ENCODE measurements at places on chromosomes 11 and 22.

DNA sequence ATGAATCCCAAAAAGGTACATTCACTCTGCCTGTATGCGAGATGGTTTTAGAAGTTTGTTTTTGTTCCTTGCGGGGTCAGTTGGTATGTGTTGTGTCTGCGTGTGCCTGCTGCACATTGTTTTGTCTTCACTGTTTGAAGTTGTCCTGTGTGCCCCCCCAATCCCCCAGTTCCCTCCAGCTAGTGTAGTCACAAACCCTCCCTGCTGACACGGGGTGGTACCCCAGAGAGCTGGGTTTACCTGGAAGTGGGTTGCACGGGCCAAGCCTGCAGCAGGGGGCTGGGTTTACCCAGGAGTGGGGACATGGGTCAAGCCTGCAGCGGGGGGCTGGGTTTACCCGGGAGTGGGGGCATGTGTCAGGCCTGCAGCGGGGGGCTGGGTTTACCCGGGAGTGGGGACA, 22.2 kb downstream of the CTTN start:
- DNase-seq = no peak

- no peak for DNase-seq
Measured at GRCh38 chr11:8814209-8814922, 96.6 kb upstream of the AKIP1 start.

DNA sequence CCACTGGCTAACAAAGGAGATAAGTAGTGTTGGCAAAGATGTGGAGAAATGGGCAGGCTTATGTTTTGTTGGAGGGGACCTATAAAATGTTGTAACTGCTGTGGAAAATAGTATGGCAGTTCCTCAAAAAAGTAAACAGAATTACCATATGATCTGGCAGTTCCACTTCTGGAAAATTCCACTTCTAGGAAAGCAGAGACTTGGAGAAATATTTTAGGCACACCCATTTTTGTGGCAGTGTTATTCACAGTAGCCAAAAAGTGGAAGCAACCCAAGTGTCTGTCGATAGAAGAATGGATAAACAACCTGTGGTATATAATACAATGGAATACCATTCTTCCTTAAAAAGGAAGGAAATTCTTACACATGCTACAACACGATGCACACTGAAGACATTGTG, 57.0 kb upstream of the ADORA2A start:
- no peak for DNase-seq

- no peak for DNase-seq
Measured at GRCh38 chr11:113077379-113077778, 116.2 kb downstream of the NCAM1 start.

DNA sequence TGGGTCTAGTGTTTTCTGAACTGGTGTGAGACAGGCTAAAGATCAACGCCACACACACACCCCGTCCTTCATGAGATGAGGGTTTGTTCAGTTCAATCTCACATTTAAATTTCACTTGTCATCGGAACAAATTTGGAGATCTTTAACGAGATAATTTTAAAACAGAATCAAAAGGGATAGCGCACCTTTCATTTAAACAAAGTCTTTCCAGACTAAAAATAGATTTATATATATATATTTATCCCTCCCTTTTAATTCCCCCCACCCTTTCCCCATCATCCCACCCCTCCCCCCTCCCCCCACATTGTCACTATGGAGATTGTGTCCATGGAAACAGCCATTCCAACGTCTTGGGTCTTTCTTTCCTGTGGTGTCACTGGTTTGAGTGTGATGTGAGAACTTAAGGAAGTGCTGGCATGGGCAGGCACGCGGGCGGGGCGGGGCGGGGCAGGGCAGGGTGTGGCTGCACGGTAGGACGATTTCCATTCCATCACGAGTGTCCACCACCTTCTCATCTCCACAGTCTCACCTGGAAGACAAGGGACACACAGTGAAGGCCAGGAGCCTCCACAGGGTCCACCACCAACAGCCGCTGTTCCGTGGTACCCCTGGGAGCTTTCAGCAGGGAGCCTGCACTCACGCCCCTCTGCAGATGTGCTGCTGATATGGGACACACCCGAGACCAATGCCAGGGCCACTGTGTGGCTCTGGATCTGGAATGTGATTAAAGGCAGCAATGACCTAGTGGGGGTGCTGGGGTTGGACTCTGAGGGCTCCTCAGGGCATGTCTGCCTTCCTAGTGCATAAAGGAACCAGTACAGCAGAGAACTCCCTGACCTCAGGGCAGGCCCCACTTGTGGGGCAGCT, 30.5 kb upstream of the CYP2D6 start:
- DNase-seq = peak; percentile 67

DNA sequence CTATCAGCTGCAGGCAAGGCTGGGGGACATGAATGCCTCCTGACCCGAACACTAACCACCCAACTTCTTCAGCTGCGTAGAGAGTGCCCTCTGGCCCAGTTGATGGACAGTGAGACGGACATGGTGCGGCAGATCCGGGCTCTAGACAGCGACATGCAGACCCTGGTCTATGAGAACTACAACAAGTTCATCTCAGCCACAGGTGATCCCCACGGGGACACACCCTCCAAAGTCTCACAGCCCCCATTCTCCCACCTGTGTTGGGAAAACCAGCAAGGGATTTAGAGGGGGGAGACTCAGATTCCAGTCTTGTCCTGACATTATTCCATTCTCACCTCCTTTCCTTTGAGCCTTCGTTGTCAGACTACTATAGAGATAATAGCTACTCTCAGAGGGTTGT, 912 bp downstream of the VPS51 start:
- DNase-seq = no peak

DNA sequence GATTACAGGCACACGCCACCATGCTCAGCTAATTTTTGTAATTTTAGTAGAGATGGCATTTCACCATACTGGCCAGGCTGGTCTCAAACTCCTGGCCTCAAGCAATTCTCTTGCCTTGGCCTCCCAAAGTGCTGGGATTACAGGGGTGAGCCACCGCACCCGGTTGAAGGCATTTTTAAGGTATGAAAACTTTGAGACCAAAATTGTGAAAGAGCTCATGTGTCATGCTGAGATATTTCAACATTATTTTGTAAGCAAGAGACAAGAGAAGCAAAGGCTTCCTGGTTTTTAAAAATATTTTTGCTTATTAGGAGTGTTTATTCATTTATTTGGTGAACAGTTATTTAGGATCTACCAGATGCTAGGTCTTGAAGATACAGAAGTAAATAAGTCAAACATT, 6.8 kb downstream of the NHERF4 start:
- DNase-seq = peak; percentile 28

DNA sequence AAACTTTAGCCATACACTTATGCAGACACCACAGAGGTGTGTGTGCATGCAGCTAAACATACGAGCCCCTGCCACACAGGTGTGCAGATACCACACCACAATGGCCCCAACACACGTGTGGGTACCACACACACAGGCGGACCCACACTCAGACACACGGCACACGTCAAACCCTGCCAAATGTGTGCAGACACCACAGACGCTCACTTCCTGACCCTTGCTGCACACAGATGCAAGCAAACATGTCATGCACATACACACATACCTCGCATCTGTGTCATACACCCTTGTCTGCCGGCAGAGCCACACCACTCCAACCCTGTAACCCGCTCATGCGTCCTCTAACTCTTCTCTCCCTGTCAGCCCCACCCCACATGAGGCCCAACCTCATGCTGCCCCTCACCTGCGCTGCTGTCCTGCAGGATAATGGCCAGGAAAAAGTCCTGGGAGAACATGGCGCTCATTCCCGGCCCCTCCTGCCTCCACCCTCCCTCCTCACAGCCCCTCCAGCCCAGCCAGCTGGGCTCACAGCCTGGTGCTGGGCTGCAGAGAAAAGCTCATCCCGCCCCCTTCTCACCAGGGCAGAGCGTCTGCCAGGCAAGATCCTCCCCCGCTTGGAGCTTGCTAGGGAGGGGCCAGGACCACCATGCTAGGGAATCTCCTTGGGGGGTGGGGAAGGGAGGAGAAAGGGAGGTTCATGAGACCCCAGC, 14.2 kb downstream of the SMPD1 start:
- no peak for DNase-seq

DNA sequence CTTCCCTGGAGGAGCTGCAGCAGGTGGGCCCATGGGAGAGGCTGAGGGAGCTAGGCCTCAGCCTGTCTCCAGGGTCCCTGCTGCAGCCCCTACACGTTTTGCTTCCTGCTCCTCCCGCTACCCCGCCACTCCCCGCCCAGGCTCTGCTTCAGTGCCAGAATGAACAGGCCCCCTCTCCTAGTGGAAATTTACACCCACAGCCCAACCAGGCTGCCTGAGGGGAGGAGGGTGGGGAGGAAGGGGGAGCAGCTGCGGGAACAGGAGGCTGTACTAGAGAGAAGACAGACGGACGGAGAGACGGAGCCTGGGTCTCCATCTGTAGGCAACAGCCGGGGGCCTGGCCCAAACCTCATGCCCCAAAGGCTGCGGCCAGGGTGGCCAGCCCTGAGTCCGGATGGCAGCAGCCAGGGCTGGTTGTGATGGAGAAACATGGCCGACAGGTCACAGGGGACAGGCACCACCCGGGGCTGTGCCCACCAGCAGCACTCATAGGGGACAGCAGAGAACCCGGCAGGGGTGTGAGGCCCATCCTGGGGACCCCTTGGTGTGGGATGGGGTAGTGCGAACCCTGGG, 20.6 kb downstream of the FLRT1 start:
- DNase-seq = no peak

DNA sequence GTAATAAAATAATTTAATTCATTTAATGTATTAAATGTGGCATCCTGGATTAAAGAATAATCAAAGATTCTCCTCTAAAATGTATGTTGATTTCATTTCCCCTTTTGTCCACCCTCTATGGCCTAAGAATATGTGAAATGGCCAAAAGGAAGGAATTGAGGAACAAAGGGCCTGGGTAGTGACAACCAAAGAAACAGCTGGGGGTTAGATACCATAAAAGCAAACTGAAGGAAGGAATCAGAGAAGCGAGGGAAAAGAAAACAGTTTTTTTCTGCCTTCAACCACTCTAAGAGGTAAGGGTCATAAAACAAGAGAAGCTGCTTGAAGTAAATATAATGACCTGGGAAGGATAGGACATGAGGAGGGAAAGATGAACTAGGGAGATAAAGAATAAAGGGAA, 139.3 kb downstream of the FAM76B start:
- DNase-seq = peak; percentile 61

GRCh38 chr11:73310661-73311393, 2.8 kb downstream of the ARHGEF17 start:
- DNase-seq = no peak

DNA sequence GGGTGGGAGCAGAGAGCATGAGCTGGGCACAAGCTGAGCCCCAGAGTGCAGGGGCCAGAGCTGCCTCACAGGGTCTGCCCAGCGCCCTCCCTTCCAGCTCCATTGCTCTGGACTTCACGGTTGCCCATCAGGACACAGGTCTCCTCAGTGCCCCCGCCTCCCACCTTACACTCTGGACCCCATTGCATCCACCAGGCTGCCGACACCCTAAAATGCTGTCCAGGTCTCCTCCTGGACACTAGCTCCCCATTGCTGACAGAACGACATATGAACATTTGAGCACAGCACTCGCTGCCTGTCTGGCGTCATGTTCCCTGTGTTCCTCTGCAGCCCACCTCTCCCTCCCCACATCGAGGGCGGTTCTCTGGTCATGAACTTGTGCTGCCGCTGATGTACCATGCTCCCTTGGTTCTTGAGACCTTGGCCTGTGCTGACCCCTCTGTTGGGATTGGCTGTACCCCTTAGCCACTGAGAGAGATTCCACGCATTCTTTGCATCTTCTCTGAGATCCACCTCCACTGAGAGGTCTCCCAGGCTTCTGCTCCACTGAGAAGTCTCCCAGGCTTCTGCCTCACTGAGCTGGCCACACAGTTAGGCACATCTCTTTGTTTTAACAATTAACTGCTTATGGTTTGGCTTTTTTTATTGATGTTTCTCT, 34.2 kb upstream of the NECTIN1 start:
- no peak for DNase-seq

- no peak for DNase-seq
Measured at GRCh38 chr22:46143491-46144147, 6.7 kb upstream of the PPARA start.

GRCh38 chr11:114088216-114088615, 28.7 kb downstream of the ZBTB16 start:
- no peak for DNase-seq

DNA sequence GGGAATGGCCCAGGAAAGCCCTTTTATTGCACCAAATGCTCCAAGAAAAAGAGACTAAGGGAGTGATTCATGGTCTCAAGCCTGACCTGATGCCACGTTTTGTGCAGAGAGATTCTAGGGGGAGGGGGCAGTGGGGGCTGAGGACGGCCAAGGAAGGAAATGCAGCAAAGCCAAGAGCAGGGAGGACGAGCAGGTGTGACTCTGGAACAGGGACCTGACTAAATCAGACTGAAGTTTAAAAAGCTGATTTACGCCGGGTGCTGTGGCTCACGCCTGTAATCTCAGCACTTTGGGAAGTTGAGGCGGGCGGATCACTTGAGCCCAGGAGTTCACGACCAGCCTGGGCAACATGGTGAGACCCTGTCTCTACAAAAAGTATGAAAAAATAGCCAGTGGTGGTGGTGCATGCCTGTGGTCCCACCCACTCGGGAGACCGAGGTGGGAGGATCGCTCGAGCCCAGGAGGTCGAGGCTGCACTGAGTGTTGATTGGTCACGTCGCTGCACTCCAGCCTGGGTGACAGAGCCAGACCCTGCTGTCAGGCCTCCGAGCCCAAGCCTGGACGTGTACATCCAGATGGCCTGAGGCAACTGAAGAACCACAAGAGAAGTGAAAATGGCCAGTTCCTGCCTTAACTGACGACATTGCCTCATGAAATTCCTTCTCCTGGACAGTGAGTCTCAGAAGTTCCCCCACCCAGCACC, 10.8 kb upstream of the IFITM3 start:
- no peak for DNase-seq

- no peak for DNase-seq
Measured at GRCh38 chr11:79291948-79292347, 148.9 kb downstream of the TENM4 start.

GRCh38 chr11:129894278-129895125, 876 bp downstream of the NFRKB start:
- DNase-seq = peak; percentile 49

DNA sequence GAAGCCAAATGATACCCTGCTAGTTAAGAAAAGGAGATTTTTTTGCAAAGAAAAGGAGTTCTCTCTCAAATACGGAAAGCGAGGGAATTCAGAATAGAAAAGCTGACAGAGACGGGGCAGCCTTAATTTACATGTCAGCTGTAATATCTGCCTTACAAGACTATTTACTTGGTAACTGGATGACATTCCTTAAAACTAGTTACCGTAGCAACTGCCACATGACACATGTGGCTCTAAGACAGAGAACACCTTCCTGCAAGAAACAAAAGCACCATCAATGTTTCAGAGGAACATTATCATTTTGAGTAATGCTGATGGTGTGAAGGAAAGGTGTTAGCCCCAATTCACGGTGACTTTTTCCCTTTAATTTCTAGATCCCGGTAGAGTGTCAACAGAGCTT, 222.1 kb downstream of the LRRC4C start:
- no peak for DNase-seq

- no peak for DNase-seq
Measured at GRCh38 chr11:20207781-20208621, 47.7 kb upstream of the DBX1 start.

Data from hematopoietic multipotent progenitor cell treated with erythropoietin and hydrocortisone succinate and interleukin-3 and kit ligand, for 4 days (in vitro differentiated cells).